ENCODE measurements at places on chromosomes 11 and 22. TPM values are rescaled to one million over a fixed set of nuclear protein-coding genes. Genes with fewer than 3 reads are reported as not detected.

DNA sequence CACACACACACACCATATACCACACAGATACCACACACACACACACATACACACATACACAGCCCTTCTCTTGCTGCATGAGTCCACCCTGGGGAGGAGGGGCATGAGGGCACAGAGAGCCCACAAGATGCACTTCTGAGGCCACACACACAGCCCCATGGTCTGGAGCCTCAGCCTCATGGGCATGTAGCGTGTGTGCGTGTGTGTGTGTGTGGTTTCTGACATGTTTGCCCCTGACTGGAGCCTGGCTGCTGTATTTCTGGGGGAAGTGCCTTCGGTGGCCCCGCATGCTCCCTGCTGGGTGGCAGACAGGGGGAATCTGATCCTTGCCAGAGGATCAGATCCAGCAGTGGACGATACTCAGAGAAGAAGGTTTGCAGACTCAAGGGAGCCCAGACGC lies 97.0 kb upstream of the PRR5 start:
- DNase-seq: no peak

GRCh38 chr22:37409459-37410050 lies 17.7 kb downstream of the ELFN2 start:
- no peak for DNase-seq

- no peak for DNase-seq
These were observed 23.2 kb downstream of the CASP5 start for GRCh38 chr11:104999721-105000120.

Gene TBX1
- total RNA-seq: 0.09 TPM

Gene SEPTIN5
- total RNA-seq: 0.71 TPM

Gene MPEG1
- 0.05 TPM for total RNA-seq

Gene HEPACAM
- not detected for total RNA-seq

Gene BCO2
- total RNA-seq: 1.2 TPM

Gene RFPL1
- total RNA-seq: not detected

All from activated T-helper 2 cell treated with anti-CD3 and anti-CD28 coated beads, Interferon-gamma antibody, Interleukin-2, Interleukin-4, amounts not matched to agents 10 μg/mL and 5 μg/mL and 100 μg/mL, durations not matched to agents 14 hours and 24 hours and 36 hours (primary cell).